Effector CD8-positive, alpha-beta T cell (primary cell): ENCODE measurements at places on chromosomes 3 and 15.

GRCh38 chr15:99433757-99434450, 131.9 kb upstream of the MEF2A start:
- no peak for DNase-seq

DNA sequence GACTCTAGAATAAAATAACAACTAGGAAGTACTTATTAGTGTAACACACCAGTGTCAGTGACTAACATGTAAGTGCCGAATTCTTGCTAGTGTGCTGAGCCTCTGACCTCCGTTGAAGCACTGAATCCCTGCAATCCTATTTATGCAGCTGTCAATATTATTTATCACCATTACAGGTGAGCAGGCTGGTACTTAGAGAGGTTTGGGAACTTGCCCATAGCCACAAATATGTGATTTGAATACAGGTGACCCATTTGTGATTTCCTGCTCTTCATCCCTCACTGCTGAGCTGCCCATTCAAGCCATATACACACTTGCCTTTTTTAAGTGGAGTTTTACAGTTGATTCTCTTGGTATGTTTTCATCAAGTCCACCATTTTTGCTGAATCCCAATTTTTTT, 12.2 kb downstream of the EIF4E3 start:
- DNase-seq: no peak

- DNase-seq: no peak
Observed at GRCh38 chr3:195739561-195740111, 18.9 kb downstream of the MUC20 start.

DNA sequence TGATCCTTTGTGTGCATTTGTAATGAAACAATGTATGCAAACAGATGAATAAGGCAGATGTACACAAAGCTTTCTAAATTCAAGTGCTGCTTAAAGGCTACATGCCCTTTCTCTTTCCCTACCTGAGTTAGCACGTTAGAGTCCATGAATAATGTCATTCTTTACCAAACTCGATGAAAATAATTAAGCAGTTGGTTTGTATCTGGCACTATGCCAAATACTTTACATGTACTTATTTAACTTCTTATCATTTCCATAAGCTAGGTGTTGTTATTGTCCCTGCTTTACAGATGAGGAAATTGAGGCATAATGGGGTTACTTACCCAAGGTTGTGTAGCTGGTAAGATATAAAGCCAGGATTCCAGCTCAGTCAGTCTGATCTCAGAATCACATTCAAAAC, 2.4 kb downstream of the GPR171 start:
- DNase-seq: no peak

GRCh38 chr3:7752005-7752404, 749.6 kb upstream of the LMCD1 start:
- DNase-seq: no peak

GRCh38 chr3:188712991-188713390, 458.8 kb upstream of the TPRG1 start:
- no peak for DNase-seq

- no peak for DNase-seq
Observed at GRCh38 chr15:95843241-95843910, 487.1 kb upstream of the NR2F2 start.

DNA sequence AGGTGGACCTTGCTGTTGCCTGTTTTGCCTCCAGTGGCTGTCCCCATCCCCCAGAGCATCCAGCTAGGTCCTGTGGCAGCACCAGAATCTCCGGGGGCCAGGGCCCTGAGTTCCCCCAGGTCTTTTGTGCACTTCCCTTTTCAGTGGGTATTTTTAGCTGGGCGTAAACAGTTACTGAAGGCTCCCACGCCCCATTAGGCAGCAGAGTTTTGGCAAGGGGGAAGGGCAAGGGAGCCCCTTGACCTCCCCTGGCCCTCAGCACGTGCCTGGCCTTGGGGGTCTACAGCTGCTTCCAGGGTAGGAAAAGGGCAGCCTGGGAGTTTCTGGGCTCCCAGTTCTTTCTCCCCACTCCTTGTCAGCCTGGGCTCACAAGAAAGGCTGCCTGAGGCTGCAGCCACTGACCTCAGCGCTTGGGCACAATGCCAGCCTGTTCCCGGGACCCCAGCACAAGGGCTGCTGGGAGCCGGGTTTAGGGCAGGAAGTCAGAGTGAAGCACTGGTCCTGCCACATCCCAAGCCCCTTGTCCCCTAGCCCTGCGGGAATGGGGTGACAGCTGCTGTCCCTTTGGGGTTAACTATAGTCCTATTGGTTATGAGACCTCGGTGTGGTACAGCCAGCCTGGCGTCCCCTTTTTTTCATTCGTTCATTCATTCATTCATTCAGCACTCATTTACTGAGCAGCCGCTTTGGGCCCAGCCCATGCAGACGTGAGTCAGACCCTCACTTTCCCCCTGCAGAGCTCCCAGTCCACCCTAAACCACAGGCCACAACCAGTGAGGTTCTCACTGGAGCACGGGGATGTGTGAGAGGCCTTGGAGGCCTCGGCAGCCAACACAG, 8.4 kb downstream of the CSK start:
- DNase-seq: no peak

- no peak for DNase-seq
Observed at GRCh38 chr3:84987706-84988504, 29.1 kb downstream of the CADM2 start.

DNA sequence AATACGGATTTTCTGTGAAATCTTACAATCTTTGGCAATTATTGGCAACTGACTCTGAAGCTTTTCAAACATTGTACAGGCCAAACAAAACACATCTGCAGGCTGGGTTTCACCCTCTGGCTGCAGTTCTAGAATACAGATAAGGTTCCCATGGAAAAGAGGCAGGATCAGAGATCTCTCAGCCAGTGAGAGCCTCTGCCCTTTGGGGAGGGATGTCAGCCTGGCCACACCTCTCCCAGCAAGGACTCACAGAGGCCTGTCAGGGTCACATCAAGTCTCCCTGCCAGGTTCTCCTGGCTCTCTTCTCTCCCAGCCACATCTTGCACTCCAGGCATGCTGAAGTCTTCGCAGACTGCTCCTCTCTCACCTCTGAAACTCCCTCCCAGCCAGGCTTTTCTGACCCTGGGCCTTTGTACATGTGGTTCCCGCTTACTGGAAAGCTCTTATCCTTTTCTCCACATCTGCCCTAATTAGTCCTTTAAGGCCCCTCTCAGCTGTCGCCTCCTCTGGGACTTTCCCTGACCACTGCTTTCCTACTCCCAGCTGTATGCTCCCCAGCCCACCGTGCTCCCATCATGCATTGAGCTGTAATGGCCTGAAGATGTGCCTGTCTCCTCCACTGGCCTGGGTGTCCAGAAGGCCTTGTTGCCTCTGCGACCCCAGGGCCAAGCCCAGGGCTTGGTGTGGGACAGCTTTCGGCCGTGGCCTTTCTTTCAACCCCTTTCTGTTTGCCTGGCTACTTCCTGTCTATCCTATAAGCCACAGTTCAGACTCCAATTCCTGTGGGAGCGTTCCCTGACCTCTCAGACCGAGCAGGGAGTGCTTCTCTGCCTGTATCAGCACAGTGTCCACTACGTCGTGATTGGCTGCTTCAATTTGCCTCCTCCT, 4.3 kb downstream of the RBP1 start:
- DNase-seq: no peak

- no peak for DNase-seq
Observed at GRCh38 chr15:31342781-31343626, 16.4 kb downstream of the KLF13 start.

- DNase-seq: no peak
Observed at GRCh38 chr15:51200792-51201191, 106.1 kb upstream of the TNFAIP8L3 start.

GRCh38 chr3:12351145-12351544, 62.3 kb downstream of the PPARG start:
- no peak for DNase-seq

- no peak for DNase-seq
Observed at GRCh38 chr3:196947136-196947859, 5.0 kb upstream of the NCBP2 start.

- no peak for DNase-seq
Observed at GRCh38 chr3:36679384-36680200, 84.8 kb downstream of the DCLK3 start.

GRCh38 chr3:126126286-126126685, 42.4 kb upstream of the SLC41A3 start:
- no peak for DNase-seq

DNA sequence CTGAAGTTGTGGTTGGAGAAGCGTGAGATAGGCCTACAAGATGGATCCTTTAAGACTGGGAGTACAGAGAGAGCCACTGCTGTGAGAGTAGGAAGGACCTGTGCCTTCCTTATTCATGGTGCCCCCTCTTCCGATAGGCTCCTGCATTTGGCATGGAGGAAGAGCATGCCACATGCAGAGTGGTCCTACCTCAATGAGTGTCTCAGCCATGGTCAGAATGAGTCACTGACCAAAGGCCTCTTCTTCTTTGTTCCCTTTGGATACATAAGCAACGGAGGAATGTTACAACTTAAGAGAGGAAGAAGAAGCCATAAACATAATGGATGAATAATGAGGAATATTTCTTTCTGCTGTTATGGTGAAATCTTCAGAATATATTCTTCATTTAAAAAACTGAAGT, 681.2 kb upstream of the GRM7 start:
- DNase-seq: no peak

GRCh38 chr3:30222441-30222840, 384.0 kb upstream of the TGFBR2 start:
- DNase-seq: no peak

DNA sequence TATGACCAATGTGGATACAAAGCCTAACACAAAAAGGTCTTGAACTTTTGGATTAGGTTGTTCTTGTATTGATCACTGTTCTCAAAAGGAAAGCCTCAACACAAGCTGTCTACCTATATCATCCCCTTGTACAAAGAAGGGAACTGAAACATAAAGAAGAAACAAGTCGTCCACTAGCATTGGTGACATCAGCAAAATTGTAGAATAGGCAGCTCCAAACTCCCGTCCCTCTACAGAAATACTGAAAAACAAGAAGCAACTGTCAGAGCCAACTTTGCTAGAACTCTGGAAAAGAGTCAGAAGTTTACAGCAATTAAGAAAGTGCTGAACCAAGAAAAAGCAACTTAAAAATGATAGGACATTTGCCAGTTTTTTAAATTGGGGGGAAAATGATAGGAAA, 7.5 kb upstream of the NR1I2 start:
- DNase-seq: no peak

GRCh38 chr3:160977773-160978172, 127.4 kb downstream of the B3GALNT1 start:
- no peak for DNase-seq

DNA sequence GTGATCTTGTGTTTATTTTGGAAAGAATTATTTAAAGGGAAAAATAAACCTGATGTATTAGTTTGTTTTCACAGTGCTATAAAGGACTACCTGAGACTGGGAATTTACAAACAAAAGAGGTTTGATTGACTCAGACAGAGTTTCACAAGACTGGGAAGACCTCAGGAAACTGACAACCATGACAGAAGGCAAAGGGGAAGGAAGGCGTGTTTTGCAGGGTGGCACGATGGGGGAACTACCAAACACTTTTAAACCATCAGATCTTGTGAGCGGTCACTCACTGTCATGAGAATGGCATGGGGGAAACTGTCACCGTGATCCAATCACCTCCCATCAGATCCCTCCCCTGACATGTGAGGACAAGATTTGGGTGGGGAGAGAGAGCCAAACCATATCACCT, 87.0 kb downstream of the TP63 start:
- DNase-seq: no peak

GRCh38 chr3:156135921-156136638, 15.7 kb downstream of the KCNAB1 start:
- DNase-seq: no peak

DNA sequence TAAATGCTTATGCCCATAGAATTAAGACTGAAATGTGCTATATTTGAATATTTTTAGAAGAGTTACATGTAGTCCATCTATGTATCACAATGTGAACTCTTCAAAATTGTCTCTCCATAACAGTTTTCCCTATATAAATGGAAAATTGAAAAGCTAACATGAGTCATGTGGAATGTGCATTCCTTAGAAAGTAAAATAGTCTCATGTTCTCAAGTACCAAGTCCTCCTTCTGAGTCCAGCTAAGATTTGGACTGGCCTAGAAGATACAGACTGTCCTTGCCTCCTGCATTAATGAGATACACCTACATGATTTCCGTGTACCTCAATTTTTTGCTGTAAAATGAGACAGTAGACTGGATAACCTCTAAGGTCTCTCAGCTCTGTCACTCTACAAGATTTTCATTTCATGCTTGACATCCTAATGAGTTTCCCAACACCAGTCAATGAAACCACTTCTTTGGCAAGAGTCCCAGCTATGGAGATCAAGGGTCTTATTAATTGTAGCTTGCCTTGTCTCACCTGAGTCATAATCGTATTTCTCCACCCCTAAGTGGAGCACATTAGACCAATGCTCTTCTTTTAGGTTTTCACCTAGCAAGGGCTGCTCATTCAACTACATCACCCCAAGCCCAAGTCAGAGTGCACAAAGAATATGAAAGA, 350.6 kb upstream of the IL12A start:
- DNase-seq: no peak

- no peak for DNase-seq
Observed at GRCh38 chr3:12793701-12794100, 2.8 kb upstream of the CAND2 start.

GRCh38 chr3:37202035-37202434, 27.7 kb upstream of the LRRFIP2 start:
- no peak for DNase-seq

DNA sequence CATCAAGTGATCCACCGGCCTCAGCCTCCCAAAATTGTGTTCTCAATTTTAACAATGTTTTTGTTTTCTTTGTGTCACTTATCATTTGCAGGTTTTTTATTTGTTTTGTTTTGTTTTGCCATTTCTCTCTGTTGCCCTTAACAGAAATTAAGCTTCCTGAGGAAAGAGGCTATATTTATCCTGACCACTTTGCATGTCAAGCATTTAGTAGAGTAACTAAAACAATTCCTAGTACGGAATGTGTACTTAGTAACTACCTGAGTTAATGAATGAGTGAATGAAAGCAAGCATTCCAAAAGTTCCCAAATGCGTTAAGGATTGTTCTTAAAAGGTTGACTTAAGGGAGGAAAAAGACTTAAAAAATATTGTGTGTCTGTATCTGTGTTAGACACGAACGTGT, 193.1 kb downstream of the GBE1 start:
- no peak for DNase-seq

DNA sequence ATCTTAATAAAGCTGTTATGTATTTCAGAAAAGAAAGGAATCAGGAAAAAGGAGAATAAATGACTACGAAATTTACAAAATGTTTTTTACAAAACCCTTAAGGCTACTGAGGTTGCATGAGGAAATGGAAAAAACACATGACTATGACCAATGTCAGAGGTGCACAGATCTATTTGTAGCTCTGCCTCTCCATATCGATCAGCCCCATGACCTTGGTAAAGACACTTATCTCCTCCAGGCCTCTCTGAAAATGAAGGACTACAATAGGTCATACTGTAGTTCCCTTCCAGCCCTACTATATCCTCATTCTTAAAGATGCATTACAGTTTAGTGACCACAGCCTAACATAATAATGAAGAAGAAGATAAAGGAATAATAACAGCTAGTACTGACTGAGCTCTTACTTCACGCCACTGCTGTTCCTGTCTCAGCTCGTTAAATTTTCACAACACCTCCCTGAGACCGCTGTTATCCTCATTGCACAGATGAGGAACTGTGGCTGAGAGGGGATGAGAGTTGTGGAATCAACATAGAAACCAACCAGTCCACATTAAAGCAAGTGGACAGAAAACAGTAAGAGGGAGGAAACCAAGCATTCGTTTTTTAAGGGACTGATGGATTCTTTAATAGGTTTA, 163.2 kb downstream of the MAGI1 start:
- DNase-seq: no peak

GRCh38 chr3:153171256-153171655, 9.2 kb downstream of the RAP2B start:
- no peak for DNase-seq

GRCh38 chr3:65703820-65704219, 334.9 kb downstream of the MAGI1 start:
- no peak for DNase-seq
